ENCODE measurements at places on chromosomes 5 and 9.

DNA sequence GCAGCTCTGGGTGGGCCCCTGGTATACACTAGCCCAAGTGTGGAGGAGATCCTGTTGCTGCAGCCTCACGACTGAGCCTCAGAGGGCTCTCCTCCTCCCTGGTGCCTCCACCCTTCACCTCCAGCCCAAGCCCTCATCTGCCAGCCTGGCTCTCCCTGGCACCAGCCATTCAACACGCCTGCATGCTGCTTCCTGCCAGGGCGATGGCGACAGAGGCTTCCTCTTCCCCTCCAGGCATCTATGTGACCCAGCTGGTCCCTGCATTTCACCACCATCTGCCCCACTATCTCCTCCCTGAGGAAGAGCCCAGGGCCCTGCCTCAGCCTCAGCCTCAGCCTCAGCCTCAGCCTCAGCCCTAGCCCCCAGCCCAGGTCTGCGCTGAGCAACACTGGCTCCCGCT lies 54.8 kb upstream of the ANGPTL2 start:
- DNase-seq, result no peak

DNA sequence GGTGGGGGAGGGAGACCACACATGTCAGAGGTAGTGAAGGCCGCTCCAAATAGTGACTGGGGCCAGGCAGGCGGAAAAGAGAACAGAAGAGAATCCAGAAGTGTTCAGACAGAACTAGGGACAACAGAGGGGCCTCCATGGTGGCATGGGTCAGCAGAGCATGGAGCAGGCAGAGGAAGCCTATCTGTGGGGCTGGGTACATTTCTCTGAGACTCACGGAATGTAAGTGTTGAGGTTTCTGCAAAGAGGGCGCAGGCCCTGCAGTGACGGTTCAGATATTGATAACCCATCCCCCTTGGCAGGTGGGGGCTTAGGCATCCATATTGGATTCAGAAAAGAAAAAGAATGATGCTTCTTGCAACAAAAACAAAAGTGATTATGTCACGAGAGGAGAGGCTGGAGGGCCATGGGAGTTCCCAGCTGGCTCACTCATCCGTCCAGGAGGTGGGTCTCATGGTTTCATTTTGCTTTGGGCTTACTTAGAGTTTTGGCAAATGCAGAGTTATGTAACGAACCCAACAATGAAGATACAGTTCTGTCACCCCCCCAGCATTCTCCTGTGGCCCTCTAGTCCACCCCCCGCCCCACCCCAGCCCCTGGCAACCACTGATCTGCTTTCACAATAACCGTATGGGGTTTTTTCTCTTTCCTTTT lies 5.4 kb upstream of the RMND5B start:
- DNase-seq, result no peak

GRCh38 chr5:10471677-10472076 lies 30.0 kb downstream of the ROPN1L start:
- DNase-seq, result no peak

DNA sequence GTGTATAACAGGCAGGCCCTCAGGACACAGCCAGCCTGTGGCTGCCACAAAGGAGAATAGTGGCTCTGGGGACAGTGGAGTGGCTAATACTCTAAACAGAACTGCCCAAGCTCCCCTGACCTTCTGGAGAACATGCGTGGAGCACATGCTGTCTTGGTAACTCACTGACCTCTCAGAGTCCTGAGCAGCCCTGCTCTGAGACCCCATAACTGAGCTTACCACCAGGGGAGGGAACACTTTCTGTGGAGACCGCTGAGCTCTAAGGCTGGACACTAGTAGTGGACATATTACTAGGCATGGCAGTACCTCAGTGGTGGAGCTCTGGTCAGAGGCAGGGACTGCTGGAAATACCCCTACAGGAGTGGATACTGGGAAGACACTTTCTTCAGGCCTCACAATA lies 60.2 kb upstream of the SPTLC1 start:
- no peak for DNase-seq

- DNase-seq, result no peak
Measured at GRCh38 chr5:148623741-148624140, 30.6 kb downstream of the HTR4 start.

GRCh38 chr5:42952578-42952974 lies 87.5 kb downstream of the ANXA2R start:
- no peak for DNase-seq

DNA sequence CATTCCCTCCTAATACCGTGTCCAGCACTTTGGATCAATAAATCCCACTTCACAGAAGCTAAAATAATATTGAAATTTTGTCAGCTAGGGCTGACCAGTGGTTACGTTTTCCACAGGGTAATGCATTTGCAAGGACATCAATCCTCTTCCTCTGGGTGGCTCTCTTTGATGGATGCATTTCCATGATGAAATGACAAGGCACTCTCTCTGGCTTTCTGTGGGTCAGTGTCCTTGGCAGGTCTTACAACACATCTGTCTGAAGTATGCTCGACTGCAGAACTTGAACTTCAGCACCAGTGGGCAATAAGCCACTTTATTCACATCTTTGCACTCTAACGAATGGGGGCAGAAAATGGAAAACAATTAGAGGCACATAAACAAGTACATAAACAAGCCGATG lies 330.1 kb downstream of the ADAMTS6 start:
- no peak for DNase-seq

GRCh38 chr9:88972401-88972800 lies 18.9 kb upstream of the S1PR3 start:
- no peak for DNase-seq

- no peak for DNase-seq
Measured at GRCh38 chr9:83560169-83560826, 22.1 kb upstream of the FRMD3 start.

DNA sequence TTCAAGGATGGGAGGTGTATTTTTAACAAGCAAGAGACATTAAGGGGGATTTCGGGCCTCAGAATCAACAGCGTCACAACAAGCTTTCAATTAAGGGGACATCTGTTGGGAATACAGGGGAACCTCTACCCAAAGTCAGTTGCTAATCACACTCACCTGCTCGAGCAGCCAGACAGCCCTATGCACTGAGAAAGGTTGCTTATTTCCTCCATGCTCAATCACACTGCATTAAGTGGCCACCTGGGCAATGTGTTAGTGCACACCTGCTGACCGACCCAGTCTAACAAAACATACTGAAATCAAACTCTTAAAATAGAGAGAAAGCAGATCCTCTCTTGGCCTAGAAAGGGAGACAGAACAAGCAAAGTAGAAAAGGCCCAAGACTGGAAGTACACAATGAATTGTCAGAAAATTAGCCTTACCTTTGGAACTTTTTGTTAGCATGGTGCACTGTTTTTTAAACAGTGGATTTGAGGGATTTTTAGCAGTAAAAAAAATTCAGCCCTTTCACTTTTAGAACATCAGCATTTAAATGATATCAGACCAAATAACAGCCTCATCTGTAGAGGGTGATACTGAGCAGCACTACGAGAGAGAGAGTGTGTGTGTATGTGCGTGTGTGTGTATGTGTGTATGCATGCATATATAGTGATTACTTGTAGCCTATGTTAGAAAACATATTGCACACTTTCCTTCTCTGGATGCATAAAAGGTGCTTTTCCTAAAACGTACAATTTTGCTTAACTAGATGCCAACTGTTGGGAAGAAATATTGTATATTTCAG lies 1118.6 kb upstream of the DMAC1 start:
- DNase-seq, result no peak

DNA sequence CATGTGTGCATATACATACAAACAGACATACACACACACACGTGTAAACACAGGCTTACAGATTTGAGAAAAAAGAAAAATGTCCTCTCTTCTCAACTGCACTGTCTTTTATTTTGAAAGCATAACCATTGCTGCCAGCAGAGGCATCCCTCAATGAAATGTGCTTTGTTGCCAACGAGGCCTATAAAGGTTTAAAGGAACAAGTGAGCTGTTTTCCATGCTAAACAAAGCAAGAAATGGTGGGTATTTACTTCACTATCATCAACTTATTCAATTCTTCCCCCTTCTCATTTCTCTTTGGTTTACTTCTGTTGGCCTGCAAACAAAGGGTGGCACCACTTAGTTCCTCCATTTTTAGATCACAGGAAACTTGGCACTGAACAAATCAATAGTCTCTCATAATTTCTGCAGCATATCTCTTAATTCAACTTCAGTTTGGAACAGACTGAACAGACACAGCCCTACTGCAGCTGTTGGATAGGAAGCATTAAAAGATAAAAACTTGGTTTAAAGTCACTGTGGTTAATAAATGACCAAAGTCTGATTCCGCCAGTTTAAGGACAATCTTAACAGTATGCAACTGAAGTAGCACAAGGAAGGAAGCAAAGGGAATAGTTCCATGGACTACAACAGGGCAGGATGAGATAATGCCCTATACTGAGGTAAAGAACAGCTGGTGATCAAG lies 21.7 kb downstream of the TTC33 start:
- DNase-seq, result no peak

GRCh38 chr5:157519579-157520253 lies 55.9 kb downstream of the ADAM19 start:
- no peak for DNase-seq

DNA sequence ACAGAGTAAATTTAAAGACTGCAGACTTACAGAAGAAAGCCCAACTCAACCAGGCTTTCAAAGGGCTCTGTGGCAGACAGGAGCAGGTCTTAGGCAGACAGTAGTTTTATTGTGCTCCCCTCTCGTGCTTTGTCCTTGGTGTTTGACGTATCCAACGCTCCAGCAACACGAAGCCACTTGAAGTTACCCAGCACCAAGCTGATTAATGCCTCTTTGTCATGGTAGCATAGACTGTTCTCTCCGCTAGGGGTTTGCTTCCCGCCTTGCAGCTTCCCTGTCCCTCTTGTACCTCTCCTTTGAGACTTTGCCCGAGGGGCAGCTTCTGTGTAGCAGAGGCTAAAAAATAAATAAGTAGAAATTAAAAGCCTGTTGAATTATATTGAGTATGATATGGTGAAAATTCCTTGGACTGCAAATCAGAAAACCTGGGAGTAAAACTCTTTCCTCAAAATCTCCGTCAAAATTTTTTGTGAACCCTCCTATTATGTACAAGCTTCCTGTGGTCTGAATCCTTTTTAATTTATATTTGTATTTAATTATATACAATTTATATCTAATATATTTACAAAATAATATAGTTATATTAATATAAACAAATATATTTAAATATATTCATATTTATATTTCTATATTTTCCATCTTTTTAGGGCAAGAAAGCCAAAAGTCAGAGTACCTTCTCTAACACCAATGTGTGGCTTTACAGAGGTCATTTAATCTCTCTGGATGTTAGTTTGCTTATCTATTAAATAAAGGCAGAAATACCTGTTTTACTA lies 405.4 kb downstream of the DMAC1 start:
- DNase-seq, result no peak

DNA sequence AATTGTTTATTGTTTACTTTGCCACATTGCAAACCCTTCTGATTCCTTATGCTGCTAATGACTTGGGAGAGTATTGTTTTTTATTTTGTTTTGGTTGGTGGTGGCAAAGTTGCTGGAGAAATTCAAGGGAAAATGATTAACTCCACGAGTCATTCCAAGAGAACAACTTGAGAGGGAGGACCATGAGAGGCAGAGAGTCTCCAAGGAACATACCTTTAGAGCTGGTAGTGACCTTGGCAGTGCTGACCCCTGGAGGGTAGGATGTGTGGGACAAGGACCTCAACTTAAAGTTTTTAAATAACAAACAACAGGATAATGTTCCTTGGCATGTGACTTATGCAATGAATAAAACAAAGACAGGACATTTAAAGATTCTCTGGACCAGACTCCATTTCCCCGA lies 139.7 kb downstream of the LRRC70 start:
- no peak for DNase-seq

DNA sequence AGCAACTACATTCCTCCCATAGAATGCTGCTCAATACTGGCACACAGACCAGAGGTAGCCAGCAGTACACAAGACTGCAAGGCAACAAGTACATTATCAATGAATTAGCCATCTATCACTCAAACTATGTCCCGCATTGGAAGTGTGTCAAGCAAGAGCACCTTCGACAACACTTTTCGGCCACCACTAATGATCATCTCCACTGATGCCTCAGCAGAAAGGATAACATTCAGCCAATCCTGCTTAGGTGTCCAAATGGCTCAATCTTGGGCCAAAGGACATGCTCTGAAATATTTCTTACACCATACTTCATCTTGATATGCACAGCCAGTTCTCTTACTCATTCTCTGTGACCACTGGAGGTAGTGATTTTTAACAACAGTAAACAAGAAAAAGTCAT lies 25.0 kb downstream of the SKP1 start:
- DNase-seq, result no peak

- no peak for DNase-seq
Measured at GRCh38 chr9:90915693-90916092, 114.1 kb downstream of the SYK start.

DNA sequence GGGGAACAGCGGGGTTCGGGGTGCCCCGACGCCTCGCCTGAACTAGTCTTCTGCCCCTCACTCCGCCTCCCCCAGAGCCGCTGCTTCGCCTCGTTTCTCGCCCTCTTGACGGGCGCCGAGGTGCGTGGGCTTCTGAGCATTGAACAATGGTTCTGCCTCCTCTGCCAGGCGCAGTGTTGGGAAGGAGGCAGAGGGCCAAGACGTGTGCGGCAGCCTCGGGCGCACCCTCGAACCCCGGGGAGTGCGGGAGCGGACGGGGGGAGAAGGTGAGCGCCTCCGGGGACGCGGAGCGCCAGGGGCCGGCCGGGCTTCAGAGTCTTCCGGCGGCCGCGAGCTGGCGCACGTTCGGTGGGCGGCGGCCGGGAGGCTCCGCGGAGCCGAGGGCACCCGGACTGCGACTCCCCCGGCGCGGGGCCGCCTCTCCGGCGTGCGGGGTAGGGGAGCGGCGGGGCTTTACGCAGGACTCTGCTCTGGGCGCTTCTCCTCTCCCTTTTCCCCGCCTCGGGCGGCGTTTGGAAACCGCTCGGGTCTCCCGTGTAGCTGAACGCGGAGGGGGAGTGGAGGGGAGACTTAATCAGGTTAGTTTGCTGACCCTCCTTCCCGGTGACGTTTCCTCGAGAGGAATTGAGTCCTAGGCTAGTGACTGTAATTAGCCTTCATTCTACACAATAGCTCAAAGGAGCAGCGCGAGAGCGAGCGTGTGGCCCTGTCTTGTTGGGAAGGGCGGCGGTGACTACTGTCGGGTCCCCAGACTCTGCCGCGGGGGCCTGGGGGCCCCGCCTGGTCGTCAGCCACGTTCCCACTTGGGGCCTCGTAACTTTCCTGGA lies 1.1 kb downstream of the VLDLR start:
- DNase-seq, result peak; percentile 51

DNA sequence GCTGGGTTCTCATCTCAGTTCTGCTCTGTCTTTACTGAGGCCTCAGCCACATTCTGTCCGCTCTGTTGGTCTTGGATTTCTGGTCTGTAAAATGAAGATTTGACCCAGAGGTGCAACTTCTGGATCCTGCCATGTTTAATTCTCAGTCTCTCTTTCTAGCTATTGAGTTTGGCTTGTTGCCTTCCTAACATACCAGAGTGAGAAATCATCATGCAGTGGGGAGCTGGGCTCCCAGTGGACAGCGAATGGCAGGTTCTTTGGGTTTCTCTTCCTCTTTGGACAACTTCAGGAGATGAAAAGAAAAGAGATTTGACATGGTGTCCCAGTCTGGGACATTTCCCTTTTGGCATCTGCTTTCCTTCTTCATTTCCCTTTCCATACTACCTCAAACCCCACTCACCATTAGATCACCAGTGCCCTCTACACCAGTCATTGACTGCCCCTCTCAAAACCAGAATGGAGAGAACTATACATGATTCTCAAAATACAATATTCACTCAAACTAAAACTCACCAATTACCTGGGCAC lies 334.7 kb downstream of the ACTL7B start:
- DNase-seq, result no peak

Measured in substantia nigra (tissue), 51 donors.